ENCODE measurements at places on chromosomes 4 and X. TPM values are rescaled to one million over a fixed set of nuclear protein-coding genes. Genes with fewer than 3 reads are reported as not detected.
A peak's percentile ranks its signal among the peaks of the same experiment; 100 is the strongest.

The RNF175 gene
- not detected for total RNA-seq

- DNase-seq: no peak
Observed at GRCh38 chr4:113050371-113050755, 910 bp downstream of the ANK2 start.

GRCh38 chr4:188162698-188163097 is 23.5 kb downstream of the TRIML1 start:
- DNase-seq: no peak

DNA sequence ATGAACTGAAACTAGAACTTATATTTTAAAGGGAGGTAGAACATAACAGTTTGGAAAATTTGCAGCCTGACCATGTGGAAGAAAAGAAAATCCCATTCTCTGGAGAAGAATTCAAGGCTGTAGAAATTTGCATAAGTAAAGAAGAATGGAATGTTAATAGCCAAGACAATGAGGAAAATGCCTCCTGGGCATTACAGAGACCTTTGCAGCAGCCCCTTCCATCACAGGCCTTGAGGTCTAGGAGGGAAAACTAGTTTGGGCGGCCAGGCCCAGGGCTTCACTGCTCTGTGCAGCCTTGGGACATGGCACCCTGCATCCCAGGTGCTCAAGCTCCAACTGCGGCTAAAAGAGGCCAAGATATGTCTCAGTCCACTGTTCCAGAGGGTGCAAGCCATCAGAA is 1506.8 kb downstream of the PCDH18 start:
- no peak for DNase-seq

GRCh38 chrX:80648023-80648422 is 161.7 kb downstream of the BRWD3 start:
- DNase-seq: no peak

DNA sequence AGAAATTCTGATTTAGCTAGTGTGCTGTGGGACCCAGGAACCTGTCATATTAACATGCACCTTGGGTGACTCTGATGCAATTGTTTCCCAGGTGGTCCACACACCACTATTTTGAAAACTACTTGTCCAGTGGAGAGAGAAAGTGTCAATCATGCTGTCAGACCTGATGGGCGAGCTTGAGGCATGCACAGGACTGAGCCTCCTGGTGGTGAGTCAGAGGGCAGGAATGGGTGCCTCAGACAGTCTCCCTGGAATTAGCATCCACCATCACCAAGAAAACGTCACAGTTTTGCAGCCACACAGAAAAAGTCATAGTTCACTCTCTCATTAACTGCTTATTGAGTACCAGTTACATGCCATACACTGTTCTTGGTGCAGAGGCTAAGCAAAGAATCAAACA is 181.8 kb upstream of the MAOA start:
- DNase-seq: no peak

- no peak for DNase-seq
Observed at GRCh38 chr4:37747772-37748330, 61.7 kb upstream of the RELL1 start.

- DNase-seq: no peak
Observed at GRCh38 chr4:102639598-102639997, 121.2 kb downstream of the MANBA start.

GRCh38 chr4:113827285-113827684 is 65.7 kb upstream of the CAMK2D start:
- no peak for DNase-seq

DNA sequence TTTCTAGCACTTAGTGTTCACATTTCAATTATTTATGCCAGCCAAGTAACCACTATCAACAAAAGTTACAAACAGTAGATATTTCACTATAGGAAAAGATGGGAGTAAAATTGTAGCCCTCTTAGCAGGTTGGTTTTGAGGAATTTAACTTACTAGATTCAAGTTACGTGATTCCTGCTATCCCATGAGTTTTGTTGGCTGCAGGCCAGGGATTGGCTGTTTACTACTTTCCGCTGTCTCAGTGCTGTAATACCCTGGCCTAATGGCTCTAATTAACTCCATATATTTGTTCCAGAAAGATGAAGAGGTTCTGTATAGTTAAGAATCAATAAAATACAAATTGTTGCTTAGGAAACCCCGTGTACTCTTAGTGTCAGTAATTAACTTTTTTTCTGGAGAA is 55.5 kb upstream of the MAGED1 start:
- peak; percentile 58 for DNase-seq

- DNase-seq: no peak
Observed at GRCh38 chrX:101160001-101160400, 59.6 kb upstream of the DRP2 start.

DNA sequence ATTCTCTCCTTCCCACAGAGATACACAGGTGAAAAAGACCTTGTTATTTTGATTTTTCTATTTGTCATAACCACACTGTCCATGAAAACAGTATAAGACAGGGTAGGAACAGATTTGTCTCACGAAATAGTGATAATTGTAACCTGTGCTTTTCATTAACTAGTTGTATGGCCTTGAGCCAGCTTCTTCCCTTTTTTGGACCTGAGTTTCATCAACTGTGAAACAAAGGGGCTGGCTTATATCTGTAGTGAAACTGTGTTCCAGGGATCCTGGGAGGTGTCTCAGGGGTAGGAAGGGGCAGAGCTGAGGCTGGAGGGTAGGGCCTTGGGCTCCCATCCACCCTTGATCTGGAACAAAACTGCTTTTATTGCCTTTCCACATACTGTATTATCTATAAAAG is 50.9 kb downstream of the MED28 start:
- DNase-seq: no peak

DNA sequence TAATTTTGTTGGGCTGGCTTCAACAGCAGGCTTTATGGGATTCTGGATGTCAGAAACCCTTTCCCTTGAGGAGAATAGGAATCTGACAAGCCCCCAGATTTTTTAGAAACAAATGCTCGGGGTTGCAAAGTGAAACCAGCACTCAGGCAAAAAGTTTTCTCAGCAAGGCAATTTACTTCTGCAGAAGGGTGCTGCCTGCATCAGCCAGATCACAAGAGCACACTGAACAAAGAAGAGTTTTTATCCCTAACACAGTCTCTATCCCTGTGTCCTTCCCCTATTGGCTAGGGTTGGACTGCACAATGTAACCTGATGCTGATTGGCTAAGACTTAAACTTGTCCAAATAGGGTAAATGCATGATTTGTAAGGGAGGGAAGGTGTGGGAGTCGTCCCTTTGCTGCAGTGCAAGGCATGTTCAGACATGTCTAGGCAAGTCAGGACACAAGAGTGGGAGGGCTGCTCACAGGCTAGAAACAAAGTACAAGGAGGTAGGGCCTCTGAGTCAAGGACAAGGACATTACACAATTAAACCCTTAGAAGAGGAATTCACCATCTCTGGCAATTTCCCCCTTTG is 175.8 kb downstream of the CCNG2 start:
- no peak for DNase-seq

Data from omental fat pad (tissue), 4 donors.